ENCODE measurements at places on chromosomes 16 and 17.
A peak's percentile ranks its signal among the peaks of the same experiment; 100 is the strongest.

DNA sequence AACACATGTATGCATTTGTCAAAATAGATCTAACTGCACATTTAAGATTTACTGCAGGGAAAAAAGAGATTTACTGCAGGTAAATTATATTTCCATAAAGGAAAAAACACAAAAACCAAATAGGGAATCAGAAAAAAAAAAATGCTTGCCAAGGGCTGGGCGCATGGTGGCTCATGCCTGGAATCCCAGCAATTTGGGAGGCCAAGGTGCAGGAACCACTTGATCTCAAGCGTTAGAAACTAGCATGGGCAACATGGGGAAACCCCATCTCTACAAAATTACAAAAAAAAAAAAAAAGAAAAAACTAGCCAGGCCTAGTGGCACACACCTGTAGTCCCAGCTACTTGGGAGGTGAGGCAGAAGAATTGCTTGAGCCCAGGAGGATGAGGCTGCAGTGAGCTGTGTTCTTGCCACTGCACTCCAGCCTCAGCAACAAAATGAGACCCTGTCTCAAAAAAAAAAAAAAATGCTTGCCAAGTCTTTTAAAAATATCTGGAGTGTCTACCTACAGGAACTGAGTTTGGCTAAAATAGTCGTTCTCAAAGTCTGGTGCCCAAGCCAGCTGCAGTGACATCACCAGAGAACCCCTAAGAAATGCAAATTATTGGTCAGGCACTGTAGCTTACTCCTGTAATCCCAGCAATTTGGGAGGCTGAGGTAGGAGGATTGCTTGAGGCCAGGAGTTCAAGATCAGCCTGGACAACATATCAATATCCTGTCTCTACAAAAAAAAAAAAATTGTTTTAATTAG lies 17.5 kb downstream of the TRIM25 start:
- no peak for DNase-seq

- no peak for DNase-seq
Measured at GRCh38 chr17:37388266-37388665, 12.5 kb downstream of the C17orf78 start.

- no peak for DNase-seq
Measured at GRCh38 chr16:68219725-68220351, 16.1 kb downstream of the ESRP2 start.

DNA sequence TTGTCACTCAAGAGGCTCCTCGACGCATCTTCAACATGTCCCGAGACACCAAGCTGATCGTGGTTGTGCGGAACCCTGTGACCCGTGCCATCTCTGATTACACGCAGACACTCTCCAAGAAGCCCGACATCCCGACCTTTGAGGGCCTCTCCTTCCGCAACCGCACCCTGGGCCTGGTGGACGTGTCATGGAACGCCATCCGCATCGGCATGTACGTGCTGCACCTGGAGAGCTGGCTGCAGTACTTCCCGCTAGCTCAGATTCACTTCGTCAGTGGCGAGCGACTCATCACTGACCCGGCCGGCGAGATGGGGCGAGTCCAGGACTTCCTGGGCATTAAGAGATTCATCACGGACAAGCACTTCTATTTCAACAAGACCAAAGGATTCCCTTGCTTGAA lies 101.0 kb downstream of the HS3ST2 start:
- DNase-seq, result no peak

DNA sequence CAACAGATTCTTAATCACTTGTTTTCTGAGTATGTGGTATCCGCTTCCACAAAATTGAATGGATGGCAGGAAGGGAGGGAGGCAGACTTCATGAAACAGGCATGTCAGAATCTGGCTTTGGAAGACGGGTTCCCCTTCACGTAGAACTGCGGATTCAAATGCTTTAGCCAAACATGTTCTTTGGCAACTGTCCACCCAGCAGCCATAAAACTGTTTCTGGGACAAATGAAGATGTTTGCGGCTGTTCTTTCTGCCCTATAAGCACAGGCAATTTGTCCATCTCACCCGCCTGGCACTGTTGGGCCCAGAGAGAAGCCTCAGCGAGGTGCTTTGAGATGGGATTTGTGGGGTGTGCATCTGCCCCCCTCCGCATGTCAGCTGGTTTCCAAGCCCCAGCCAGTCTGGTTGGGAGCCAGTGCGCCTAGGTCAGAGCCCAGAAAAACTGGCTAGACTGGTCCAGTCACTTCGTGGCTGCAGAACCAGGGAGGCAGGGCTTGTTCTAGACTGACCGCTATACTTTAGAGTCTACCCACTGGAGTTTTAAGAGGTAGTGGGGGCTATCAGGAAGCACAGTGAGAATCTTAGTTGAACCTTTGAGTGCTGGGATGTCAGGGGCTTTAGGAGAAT lies 6.3 kb downstream of the CRHR1 start:
- no peak for DNase-seq

DNA sequence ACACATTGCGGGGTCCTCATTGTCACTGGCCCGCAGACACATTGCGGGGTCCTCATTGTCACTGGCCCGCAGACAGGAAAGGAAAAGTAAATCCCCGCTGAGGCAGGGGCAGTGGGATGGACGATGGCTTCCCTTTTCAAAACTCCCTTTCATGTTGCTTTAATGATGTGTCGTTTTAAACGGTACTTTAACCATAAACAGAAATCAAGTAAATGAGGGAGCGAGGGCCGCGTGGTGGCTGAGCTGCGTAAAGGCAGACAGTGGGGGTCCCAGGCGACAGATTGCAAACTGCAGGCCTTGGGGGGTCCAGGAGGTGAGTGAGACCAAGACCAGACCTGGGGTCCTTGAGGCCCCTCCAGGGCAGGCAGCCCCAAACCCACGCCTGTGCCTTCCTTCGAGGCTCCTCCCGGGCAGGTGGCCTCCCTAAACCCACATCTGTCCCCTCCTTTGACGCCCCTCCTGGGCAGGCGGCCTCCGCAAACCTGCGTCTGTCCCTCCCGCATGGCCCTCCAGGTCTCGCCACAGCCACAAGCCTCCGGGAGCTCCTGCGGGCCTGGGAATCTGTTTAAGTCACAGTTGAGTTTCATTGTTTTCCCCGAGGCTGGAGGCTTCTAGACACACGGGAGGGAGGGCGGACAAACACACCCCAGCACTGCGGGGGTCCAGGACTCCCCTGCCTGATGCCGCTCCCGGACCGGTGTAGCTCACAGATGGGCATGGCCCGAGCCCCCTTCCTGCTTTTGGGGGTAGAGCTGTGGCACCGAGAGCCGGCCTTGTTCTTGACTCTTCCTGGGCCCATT lies 7.3 kb downstream of the PIEZO1 start:
- DNase-seq, result no peak

GRCh38 chr17:396788-397187 lies 44.2 kb upstream of the RPH3AL start:
- no peak for DNase-seq

- peak; percentile 97 for DNase-seq
Measured at GRCh38 chr16:49019081-49019633, 262.5 kb downstream of the CBLN1 start.

GRCh38 chr16:85363881-85364280 lies 249.2 kb upstream of the GSE1 start:
- no peak for DNase-seq

- no peak for DNase-seq
Measured at GRCh38 chr17:16945136-16945482, 26.8 kb downstream of the TNFRSF13B start.

- no peak for DNase-seq
Measured at GRCh38 chr17:2798678-2799077, 2.4 kb downstream of the RAP1GAP2 start.

DNA sequence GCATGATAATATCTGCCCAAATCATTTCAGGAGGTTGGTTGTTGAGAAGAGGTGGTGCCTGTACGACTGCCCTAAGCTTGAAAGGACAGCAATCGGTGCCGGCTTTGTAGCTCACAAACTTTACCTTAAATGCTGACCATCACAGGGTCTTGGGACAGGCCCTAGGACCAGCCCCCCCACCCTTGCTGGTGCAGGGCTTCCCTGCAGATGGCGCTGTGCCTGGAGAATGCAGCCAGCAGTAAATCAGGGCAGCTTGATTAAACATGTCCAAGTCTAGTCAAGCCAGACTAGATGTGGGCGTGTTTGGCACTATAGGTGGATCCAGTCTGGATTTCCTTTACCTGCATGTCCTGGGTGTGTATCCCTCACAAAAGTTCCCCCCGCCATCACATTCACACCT lies 135.5 kb upstream of the CRHR1 start:
- no peak for DNase-seq

DNA sequence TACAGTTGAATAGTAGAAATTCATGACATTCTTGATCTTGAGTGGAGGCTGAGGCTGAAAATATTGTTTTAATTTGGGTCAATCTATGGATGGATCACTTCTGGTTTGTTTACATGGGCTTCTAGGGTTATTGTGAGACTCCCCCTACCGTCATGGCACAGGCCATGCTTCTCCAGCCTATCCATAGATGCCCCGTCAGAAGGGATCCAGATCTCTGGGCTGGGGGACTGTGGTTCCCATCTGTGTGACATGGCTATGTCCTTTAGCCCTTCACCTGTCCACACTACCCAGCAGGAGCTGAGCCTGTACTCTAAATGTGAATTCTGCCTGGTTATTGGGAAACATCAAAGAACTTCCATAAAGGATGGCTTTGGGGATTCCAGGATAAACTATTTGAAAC lies 160.4 kb downstream of the ABCC12 start:
- DNase-seq, result no peak

Data from NCI-H2171 treated with DMSO at 0.1 percent for 48 hours (cell line).